ENCODE measurements at places on chromosomes 5 and 9. TPM values are rescaled to one million over a fixed set of nuclear protein-coding genes. Genes with fewer than 3 reads are reported as not detected.

SPINK7 gene
- not detected for total RNA-seq

PTGS1 gene
- 21.1 TPM for total RNA-seq

BAAT gene
- total RNA-seq: not detected

TMEM232 gene
- total RNA-seq: 0.56 TPM

TAF11L4 gene
- not detected for total RNA-seq

C8G gene
- total RNA-seq: not detected

IFNA21 gene
- total RNA-seq: not detected

EPB41L4A gene
- total RNA-seq: under 0.01 TPM

TSSK1B gene
- under 0.01 TPM for total RNA-seq

COMMD10 gene
- total RNA-seq: 35.8 TPM

ARL14EPL gene
- not detected for total RNA-seq

PCDHB7 gene
- 0.28 TPM for total RNA-seq

PCDHGB7 gene
- total RNA-seq: 5.8 TPM

INSL4 gene
- total RNA-seq: not detected

OR1Q1 gene
- total RNA-seq: not detected

CNTFR gene
- not detected for total RNA-seq

TAL2 gene
- not detected for total RNA-seq

RASGRF2 gene
- total RNA-seq: 5.3 TPM

RPP25L gene
- total RNA-seq: 20.4 TPM

NRG2 gene
- total RNA-seq: 0.18 TPM

SLC46A2 gene
- total RNA-seq: not detected

LHX6 gene
- total RNA-seq: under 0.01 TPM

SELENOP gene
- total RNA-seq: 0.28 TPM

SLC12A2 gene
- 30.3 TPM for total RNA-seq

SLC36A2 gene
- total RNA-seq: not detected

RNF183 gene
- total RNA-seq: not detected

IFNB1 gene
- total RNA-seq: not detected

IL5 gene
- not detected for total RNA-seq

UAP1L1 gene
- 2.3 TPM for total RNA-seq

SOWAHA gene
- total RNA-seq: not detected

DOCK8 gene
- not detected for total RNA-seq

PCDHB11 gene
- total RNA-seq: under 0.01 TPM

PITX1 gene
- total RNA-seq: 10.3 TPM

ACOT12 gene
- not detected for total RNA-seq

IZUMO3 gene
- not detected for total RNA-seq

STPG3 gene
- total RNA-seq: not detected

RANBP17 gene
- 29.7 TPM for total RNA-seq

SLC36A3 gene
- total RNA-seq: not detected
